ENCODE measurements at places on chromosomes 3 and 15. TPM values are rescaled to one million over a fixed set of nuclear protein-coding genes. Genes with fewer than 3 reads are reported as not detected.

GOLGA6L7 gene
- polyA plus RNA-seq = not detected

UCN2 gene
- not detected for polyA plus RNA-seq

- no peak overlapping the region for H3K4me3 ChIP-seq
- peak; percentile 66 for DNase-seq
- H3K4me1 ChIP-seq = no peaks in the 10 kb centered on the region
- H3K36me3 ChIP-seq = 0 out of 3 replicates have a peak, but pooled peaks cover 4% of the 10 kb centered on the region
These were observed 36.0 kb downstream of the TSPAN3 start for GRCh38 chr15:77034695-77035489.

DNA sequence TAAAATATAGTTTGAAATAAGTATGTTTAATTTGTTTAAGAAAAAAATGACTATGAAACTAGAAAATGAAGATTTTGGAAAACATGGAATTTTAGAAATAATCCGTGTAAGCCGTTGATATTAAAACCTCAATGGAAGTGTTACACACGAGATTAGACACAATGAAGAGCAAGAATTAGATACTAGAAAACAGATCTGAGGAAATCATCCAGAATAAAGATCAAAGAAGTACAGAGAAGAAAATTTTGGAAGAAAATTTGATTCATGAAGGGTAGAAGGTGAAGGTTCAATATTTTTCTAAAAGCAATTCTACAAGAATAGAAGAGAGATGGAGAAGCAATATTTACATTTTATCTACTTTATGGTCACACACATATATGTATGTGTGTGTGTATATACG is 52.5 kb upstream of the SATB1 start:
- no peaks in the 10 kb centered on the region for H3K27me3 ChIP-seq
- no peak for DNase-seq
- no peaks in the 10 kb centered on the region for H3K4me1 ChIP-seq

DNA sequence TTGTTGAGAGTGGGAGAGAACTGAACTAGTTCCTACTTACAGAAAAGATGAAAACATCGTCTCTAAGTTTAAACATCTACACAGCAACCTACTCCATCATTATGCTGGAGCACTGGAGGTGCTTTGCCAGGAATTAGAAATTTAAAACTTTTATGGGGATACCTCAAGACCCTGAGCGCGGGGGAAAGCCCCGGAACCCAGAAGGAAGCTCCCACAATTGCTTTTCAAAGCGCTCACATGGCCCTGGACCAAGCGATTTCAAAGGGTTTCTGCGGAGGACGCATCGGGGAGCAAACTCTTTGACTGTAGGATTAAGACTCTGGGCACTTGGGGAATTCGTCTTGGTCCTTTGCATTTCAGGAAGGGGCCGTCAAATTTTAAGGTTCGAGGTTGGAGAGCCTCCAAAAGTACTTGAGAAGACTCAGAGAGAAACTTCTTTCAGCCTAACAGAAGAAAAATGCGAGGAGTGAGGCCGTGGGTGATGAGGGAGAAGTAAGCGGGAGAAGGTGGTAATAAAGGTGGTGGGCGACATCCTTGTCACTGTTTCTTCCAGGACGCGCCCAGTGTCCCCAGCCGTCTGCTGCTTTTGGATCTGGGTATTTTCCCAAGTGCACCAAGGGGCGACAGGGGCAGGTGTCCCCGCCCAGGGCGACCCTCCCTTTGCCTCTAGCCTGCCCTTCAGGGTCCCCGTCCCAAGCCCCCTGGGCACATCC is 591 bp downstream of the PROK2 start:
- H3K36me3 ChIP-seq = no peaks in the 10 kb centered on the region
- no peak overlapping the region for H3K4me3 ChIP-seq
- H3K27me3 ChIP-seq = no peaks in the 10 kb centered on the region
- H3K27ac ChIP-seq = no peak overlapping the region

DNA sequence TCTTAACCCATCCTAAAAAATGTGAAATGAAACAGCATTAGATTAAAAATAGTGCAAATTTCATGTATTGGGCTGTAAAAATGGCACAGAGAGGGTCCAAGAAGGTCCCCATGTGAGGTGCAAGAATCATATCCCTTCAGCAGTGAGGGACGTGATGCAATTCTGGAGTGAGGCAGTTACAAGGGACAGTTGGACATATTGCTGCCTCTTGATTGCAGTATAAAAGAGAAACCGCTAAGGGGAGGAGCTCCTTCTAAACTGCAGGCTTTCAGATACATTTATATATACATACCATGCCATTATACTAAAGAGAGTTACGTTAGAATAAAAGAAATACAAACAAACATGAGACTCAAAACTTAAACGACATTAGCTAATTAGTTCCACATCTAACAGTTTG is 304.2 kb upstream of the CTNNB1 start:
- no peak overlapping the region for H3K4me3 ChIP-seq
- no peaks in the 10 kb centered on the region for H3K27me3 ChIP-seq
- no peaks in the 10 kb centered on the region for H3K4me1 ChIP-seq
- no peaks in the 10 kb centered on the region for H3K36me3 ChIP-seq

DNA sequence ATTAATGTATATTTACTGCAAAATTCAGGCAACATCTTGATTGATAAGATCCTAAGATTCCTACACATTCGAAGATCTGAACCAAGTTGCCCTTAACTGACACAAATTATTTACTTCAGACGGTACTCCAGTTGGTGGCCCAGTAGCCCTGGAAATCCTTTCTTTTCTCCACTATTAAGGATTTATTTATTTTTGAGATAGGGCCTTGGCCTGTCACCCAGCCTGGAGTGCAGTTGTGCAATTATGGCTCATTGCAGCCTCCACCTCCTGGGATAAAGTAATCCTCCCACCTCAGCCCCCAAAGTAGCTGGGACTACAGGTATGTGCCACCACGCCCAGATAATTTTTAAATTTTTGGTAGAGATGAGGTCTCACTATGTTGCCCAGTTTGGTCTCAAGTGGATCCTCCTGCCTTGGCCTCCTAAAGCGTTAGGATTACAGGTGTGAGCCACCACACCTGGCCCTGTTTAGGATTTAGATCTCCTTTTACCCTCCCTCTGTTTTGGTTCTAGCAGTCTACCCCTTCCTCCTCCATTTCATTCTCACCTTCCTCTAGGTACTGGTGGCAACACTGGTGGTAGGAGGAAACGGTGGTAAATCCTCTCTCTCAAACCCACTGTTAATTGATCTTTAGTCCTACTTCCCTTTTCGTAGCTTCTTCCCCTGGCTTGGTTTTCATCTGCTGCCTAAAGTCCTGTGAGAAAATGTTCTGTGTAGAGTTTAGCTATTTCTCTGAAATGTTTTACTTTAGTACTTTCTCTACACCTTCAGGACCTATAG is 12.7 kb upstream of the ZNF609 start:
- H3K4me3 ChIP-seq = no peak overlapping the region
- DNase-seq = no peak
- peaks cover 11% of the 10 kb centered on the region for H3K4me1 ChIP-seq
- no peak overlapping the region for H3K27ac ChIP-seq
- H3K36me3 ChIP-seq = peaks cover 2% of the 10 kb centered on the region
- no peaks in the 10 kb centered on the region for H3K27me3 ChIP-seq

Measured in K562 (cell line).